ENCODE measurements at places on chromosomes 12 and 14.
A peak's percentile ranks its signal among the peaks of the same experiment; 100 is the strongest.

GRCh38 chr12:4496145-4496838 lies 42.4 kb upstream of the RAD51AP1 start:
- H3K27ac ChIP-seq = no peak overlapping the region
- no peak overlapping the region for H3K4me3 ChIP-seq
- H3K4me1 ChIP-seq = no peaks in the 10 kb centered on the region
- peaks cover 2% of the 10 kb centered on the region for H3K36me3 ChIP-seq
- no peaks in the 10 kb centered on the region for H3K27me3 ChIP-seq

DNA sequence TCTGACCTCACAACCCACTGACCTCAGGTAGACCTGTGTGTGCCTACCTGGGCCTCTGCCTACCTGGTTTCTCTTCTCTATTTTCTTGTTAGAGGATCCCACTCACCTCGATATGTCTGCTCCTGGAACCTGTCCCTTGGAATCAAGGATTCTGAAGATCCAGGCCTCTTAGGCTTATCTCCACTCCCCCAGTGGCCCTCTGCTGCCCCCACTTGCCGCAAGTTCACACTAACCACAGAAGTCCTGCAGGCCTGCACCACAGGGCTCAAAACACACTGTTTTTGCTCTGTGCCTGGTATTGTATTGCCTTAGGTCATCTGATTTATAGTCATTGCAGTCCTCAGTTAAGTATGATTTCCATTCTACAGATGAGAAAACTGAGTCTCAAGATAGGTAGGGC lies 15.3 kb upstream of the NRXN3 start:
- H3K4me3 ChIP-seq = no peak overlapping the region
- H3K27me3 ChIP-seq = no peaks in the 10 kb centered on the region
- no peaks in the 10 kb centered on the region for H3K36me3 ChIP-seq

DNA sequence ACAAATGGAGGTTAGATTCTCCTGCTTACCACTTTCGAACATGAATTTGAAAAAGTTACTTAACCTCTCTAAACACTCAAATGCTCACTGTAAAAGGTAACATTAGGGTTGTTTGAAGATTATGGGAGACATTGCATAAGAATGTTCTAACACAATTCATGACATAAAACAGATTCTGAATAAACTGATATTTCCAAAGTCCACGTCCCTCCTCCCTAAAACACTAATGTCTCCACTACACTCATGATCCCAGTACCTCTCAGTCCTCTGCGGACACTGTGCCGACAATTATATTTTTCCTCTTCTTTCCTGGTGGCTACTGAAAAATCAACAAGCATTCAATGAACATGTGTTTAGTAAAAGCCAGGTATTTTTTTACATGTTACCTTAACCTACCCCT lies 18.8 kb upstream of the IAPP start:
- DNase-seq = no peak
- H3K27ac ChIP-seq = no peak overlapping the region
- no peak overlapping the region for H3K4me3 ChIP-seq
- H3K27me3 ChIP-seq = no peaks in the 10 kb centered on the region
- H3K36me3 ChIP-seq = no peaks in the 10 kb centered on the region

DNA sequence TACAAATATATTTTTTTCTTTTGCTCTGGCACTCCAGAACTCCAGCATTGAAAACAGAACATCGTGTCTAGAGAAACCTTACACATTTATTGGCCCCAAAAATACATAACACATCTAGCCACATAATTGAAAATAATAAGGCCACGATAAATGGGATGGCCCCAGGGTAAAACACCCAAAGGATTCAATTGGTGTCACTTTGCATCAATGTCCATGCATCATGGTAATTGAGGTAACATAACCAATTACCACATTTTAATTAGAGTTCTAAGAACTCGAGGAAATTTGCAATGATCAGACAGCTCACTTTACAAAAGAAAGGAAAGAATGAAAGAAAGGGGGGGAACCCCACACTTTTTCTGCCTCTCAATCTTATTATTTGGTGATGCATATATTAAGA lies 151.8 kb upstream of the NPAS3 start:
- no peak for DNase-seq
- H3K27ac ChIP-seq = no peak overlapping the region
- H3K4me3 ChIP-seq = no peak overlapping the region
- H3K36me3 ChIP-seq = peaks cover 14% of the 10 kb centered on the region

DNA sequence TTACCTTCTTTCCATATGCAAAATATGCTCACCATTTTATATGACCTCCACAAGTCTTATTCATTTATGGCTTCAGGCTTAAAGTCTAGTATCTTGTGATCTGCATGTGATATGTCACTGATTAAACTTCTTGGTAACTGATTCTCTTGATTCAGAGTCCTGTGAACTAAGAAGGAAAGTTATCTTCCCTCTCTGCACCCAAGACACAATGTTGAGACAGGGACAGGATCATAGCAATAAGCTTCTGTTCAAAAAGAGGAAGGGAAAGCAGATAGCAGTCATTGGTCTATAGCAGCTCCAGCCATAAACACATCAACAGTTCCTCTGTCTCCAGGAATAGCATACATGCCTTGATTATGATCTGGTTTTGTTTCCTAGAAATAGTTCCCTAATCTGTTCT lies 103.1 kb downstream of the UNC79 start:
- no peaks in the 10 kb centered on the region for H3K27me3 ChIP-seq
- no peak overlapping the region for H3K4me3 ChIP-seq
- no peak overlapping the region for H3K27ac ChIP-seq
- no peaks in the 10 kb centered on the region for H3K36me3 ChIP-seq
- DNase-seq = no peak
- no peaks in the 10 kb centered on the region for H3K4me1 ChIP-seq

DNA sequence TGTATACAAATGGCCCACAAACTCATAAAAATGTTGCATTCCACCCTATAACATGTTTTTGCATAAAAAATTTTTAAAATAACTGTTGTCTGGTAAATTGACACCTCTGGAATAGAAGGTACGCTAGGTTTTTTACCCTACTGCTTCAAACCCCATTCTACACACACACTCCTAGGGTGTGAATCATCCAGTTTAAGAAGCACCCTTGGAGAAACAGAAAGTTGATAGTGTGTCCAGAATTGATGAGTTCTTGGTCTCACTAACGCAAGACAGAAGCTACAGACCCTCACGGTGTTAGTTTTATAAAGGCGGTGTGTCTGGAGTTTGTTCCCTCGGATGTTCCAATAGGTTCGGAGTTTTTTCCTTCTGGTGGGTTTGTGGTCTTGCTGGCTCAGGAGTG lies 158.5 kb downstream of the KLRB1 start:
- H3K27me3 ChIP-seq = no peaks in the 10 kb centered on the region
- H3K27ac ChIP-seq = no peak overlapping the region
- DNase-seq = no peak
- no peaks in the 10 kb centered on the region for H3K4me1 ChIP-seq
- no peaks in the 10 kb centered on the region for H3K36me3 ChIP-seq
- H3K4me3 ChIP-seq = no peak overlapping the region

DNA sequence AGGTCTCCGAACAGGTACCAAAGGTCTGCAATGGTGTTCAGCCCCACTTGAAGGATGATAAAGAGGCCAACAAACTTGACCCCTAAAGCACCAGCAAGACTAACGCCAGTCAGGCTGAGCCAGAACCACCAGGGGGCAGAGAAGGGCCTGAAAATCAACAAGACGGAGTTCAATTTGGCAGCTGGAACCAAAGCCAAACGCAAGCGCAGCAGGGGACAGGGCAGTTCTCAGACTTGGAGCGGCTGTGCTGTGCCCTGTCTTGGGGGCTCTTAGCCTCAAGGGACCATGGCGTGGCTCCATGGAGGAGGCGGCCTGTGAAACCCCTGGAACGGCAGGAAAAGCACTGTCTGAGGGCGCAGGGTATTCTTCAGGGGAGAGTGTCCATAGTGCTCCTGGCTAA lies 19.6 kb downstream of the POMT2 start:
- peak overlapping the region; percentile 20 for H3K4me3 ChIP-seq
- H3K27ac ChIP-seq = peak overlapping the region; percentile 38
- peaks cover 62% of the 10 kb centered on the region for H3K36me3 ChIP-seq
- no peaks in the 10 kb centered on the region for H3K27me3 ChIP-seq
- peaks cover 47% of the 10 kb centered on the region for H3K4me1 ChIP-seq
- peak; percentile 83 for DNase-seq

DNA sequence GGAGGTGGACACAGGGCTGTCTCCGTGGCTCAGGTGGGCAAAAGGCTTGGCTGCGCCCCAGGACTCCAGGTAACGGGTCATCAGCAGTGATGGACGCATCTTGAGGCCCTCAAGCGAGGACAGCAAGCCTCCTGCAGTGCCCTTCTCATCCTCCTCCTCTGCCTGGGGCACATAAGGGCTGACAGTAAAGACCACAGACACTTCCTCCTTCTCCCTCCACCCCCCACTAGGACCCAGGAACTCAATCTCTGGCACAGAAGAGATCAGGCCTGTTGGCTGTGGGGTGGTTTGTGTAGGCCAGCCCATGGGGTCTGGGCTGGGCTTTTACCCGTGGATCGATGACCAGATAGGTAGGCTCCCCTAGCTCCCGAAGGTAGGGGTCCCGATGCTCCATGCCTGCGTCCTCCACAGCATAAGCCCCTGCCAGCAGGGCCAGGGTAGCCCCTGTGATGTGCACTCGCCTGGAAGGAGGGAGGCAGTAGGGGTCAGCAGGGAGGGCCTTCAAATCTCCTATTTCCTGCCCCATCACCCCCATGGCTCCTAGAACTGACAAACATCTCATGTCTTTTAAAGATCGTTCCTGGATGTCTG lies 5.7 kb downstream of the ADCY4 start:
- no peak overlapping the region for H3K4me3 ChIP-seq
- no peak for DNase-seq
- H3K36me3 ChIP-seq = no peaks in the 10 kb centered on the region
- H3K27ac ChIP-seq = no peak overlapping the region
- H3K4me1 ChIP-seq = peaks cover 8% of the 10 kb centered on the region

DNA sequence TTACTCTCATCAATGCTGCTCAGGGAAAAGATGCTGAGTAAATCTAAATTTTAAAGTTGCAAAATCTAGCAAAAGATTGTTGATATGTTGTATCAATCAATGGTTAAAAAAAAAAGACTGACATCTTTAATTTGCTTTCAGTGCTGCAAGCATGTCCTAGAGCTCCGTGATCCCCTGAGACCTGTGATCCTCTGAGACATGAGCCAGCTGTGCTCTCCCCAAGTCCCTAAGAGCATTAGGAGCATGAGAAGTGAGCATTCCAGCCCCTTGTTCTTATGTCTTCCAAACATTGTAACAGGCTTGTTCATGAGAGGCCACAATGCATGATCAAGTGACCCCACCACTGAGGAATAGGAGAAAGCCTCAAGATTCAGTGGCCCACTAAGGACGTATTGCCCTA lies 116.6 kb downstream of the DAD1 start:
- H3K36me3 ChIP-seq = no peaks in the 10 kb centered on the region
- no peak overlapping the region for H3K4me3 ChIP-seq
- no peaks in the 10 kb centered on the region for H3K27me3 ChIP-seq
- no peaks in the 10 kb centered on the region for H3K4me1 ChIP-seq

DNA sequence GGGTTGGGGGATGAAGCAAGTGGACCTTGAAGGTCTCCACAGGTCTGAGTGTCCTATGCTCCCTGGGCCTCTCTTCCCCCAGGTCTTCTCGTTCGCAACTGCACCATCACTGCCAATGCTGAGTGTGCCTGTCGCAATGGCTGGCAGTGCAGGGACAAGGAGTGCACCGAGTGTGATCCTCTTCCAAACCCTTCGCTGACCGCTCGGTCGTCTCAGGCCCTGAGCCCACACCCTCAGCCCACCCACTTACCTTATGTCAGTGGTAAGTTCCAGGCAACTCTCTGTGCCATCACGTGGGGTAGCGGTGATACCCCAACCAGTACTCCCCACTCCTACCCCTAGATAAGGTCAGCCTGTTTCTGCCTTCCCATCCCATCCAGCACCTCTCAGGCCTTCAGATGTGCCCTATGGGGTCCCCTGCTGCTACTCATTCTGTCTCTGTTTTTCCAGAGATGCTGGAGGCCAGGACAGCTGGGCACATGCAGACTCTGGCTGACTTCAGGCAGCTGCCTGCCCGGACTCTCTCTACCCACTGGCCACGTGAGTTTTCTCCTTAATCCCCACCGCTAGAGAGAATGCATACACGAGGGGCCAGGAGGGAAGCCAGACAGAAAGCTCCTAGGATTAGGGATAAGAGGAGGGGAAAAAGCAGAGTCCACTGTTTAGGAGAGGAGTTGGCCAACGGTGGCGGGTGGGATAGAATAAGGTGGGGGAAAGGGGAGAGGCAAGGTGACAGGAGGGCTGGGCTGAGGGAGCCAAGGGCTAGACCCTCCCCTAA lies 1.6 kb upstream of the TAPBPL start:
- H3K27me3 ChIP-seq = no peaks in the 10 kb centered on the region
- DNase-seq = no peak
- peak overlapping the region; percentile 95 for H3K27ac ChIP-seq
- no peaks in the 10 kb centered on the region for H3K36me3 ChIP-seq

DNA sequence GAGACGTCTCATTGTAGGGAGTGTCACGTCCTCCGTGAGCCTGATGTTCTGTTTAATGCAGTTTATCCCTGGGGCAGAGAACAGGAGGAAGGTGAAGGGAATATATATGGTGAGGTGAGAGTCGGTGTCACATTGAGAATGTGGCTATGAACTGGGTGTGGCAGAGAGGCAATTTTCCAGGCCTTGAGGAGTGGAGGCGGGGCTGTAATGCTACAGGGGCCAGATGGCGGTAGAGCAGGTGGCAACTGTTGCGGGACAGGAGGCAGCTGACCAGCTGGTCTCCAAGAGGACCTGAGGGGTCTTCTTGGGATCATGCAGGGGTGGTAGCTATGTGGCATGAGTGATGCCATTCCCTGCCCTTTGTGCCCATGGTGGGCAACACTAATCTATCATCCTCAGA lies 59.6 kb downstream of the CACNA1C start:
- H3K27me3 ChIP-seq = no peaks in the 10 kb centered on the region
- H3K36me3 ChIP-seq = no peaks in the 10 kb centered on the region
- no peak for DNase-seq

DNA sequence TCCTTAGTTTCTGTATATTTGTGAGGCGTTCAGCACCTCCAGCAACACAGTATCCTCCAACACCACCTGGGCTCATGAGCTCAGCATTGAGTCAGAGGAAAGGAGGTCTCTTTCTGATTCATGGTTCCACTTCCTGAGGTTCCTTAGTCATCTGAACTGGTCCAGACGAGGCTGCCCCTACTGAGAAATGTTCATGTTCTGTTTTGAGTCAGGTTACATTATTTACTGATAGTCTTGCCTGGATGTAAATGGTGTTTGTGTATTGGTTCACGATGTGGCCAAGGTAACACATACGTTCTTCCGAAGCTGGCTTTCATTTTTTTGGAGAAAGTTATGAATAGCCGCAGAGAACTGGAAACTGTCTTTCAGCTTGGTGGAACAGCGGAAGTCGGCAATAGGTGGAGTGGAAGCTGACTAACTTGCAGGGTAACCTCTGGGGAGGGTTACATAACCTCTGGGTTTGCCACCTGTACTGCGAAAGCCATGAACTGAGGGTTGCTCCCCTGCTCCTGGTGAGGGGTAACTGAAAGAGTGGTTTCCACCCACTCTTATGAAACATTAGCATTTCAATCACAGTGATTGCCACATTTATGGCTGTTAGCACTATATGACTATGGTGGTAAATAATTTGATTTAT lies 42.2 kb upstream of the MANSC4 start:
- no peak overlapping the region for H3K27ac ChIP-seq
- H3K27me3 ChIP-seq = no peaks in the 10 kb centered on the region
- no peak for DNase-seq

- no peaks in the 10 kb centered on the region for H3K27me3 ChIP-seq
- H3K4me1 ChIP-seq = no peaks in the 10 kb centered on the region
- no peak overlapping the region for H3K4me3 ChIP-seq
- DNase-seq = no peak
Measured at GRCh38 chr12:48388938-48389337, 38.2 kb upstream of the ZNF641 start.
